ENCODE measurements at places on chromosomes 5 and 9.

- DNase-seq, result no peak
Measured at GRCh38 chr9:23736293-23736692, 89.7 kb downstream of the ELAVL2 start.

DNA sequence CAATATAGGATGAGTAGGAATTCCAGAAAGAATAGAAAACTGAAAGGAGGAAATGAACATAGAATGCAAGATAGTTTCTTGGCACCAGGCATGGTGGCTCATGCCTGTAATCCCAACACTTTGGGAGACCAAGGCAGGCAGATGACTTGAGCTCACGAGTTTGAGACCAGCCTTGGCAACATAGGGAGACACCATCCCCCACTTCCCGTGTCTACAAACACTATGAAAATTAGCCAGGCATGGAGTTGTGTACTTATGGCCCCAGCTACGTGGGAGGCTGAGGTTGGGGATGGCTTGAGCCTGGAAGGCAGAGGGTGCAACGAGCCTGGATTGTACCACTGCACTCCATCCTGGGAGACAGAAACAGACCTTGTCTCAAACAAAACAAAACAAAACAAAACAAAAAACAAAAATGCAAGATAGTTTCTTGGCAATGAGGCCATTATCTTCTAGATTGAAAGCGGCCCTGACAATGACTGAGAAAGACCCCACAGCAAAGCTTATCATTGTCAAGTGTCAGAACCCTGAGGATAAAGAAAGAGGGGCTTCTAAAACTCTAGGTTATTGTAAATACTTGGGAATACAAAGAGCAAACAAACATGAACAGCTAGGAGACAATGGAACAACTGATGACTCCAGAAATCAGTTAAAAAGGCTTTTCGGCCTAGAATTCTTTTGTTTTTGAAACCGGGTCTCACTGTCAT, 9.2 kb downstream of the SQSTM1 start:
- no peak for DNase-seq

DNA sequence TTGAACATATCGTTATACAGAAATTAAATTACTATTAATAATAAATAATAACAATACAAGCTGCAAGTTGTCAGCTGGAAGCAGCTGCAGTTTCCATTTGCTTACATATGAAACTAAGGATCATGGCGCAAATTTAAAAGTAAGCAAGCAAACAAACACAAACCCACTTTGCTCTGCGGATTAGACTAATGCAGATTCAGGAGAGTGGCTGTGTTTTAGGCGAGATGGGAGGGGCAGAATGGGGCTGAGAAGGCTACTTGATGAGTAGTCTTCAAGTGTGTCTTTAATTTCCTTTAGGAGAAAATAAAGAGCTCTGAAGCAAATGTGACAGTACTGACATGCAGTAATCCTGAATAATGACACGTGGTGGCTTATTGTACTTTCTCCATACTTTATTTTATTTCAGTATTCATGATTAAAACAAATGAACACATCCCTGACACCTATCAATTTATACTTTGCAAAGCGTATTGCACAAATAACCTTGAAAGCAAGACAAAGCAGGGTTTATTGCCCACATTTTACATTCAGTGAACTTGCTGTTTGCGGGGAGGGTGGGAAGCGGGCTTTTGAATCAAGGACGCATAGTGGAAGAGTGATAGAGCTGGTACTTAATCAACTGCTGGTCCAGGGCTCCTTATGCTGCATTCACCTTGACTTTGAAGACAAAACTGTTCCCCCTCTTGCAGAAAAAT, 221.4 kb upstream of the TRIM32 start:
- DNase-seq, result no peak

DNA sequence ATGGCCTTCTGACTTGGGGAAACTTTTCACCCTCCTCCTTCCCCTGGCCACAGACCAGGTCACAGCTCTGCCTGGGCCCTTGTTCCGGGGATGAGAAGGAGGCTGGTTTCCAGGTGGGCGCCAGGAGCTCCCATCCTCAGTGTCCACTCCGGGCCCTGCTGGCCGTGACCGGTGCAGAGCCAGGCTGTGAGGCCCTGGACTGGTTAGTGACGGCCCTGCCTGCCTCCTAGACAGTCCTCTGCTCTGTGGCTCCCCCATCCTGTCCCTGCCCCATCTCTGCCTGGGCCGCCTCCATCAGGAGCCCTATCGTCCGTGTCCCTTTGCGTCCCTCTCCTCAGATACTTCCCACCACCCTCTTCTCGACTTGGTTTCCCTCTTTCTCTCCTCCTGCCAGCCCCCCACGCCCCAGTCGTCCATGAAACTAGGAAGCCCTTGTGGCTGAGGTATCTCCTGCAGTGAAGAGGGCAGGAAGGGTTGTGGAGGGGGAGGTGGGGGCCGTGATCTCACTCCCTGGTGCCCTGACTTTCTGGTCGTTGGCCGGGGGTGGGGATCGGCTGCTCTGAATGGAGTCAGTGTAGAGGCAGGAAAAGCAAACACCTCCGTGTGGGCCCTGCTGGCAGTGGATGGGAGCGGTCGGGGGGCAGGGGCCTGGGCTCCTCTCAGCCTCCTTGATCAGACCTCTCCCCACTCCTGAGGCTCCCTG, 15.4 kb upstream of the CERCAM start:
- DNase-seq, result no peak

DNA sequence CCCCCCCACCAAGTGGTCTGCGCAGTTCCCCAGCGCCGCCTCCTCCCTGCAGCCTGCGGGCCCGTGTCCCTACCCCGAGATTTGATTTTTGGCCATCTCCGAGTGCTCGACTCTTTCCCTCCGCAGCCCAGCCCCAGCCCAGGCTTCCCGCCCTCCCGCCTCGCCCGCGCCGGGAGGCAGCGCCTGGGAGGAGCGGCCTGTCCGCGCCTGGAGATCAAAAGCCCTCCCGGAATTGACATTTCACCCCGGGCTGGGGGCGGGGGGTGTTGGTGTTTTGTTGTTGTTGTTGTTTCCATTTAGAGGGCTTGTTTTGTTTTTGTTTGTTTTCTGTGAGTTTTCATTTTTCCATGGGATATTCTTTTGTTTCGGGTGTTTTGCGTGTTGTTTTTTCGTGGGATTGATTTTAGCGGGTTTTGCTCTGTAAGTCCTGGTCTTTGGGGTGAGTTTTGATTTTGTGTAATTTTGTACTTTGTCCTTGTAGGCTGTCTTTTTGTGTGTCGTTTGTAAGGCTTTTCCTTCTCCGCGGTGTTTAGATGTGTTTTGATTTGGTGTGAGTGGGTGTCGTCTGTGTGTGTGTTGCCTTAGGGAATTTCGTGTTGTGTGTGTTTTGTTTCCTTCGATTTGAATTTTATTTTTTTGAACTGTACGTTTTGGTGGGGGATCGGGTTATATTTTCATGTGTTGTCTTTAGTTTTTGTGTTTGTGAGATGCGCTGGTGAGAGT, 1.7 kb upstream of the PAX5 start:
- no peak for DNase-seq

GRCh38 chr9:125343518-125344275, 82.1 kb downstream of the GAPVD1 start:
- DNase-seq, result no peak

All from cortex of kidney (tissue), 1 donor.